HuH-7.5 (cell line): ENCODE measurements at places on chromosomes 1 and 21.

- DNase-seq = peak; percentile 75
Measured at GRCh38 chr1:24321697-24322469, 2.7 kb downstream of the GRHL3 start.

- DNase-seq = peak; percentile 76
Measured at GRCh38 chr1:55215194-55216021, at the start of gene USP24. Gene USP24, minus strand, starts transcription at chr1:55215364. Its CDS starts 251 bp downstream, at chr1:55215113.

- DNase-seq = peak; percentile 29
Measured at GRCh38 chr1:20666804-20667203, 5.6 kb upstream of the DDOST start.

DNA sequence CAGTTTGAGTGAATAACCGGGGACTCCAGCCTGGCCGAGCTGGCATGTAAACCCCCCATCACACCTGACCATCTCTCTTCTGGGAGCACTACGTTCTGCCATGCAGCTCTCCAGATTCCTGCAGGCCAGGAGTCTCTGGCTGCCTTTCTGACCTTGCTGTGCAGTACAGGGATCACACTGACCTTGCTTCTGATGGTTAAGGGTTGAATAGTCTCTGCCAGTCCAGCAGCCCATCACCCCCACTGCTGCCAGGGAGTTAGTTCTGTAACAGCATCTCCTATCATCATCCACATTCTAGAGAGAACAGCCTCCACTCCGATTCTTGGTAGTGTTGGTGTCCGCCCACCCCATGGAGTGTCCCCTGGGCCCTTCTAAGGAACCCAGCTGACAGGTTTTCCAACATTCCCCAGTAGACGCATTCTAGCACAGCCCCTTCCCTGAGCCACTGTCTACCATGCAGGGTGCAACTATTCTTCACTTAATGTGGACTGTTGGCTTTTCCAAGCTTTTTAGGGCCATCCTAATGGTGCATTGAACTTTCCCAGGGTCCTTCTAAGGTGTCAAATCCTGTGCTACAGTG, 109.8 kb downstream of the RIPK4 start:
- no peak for DNase-seq

DNA sequence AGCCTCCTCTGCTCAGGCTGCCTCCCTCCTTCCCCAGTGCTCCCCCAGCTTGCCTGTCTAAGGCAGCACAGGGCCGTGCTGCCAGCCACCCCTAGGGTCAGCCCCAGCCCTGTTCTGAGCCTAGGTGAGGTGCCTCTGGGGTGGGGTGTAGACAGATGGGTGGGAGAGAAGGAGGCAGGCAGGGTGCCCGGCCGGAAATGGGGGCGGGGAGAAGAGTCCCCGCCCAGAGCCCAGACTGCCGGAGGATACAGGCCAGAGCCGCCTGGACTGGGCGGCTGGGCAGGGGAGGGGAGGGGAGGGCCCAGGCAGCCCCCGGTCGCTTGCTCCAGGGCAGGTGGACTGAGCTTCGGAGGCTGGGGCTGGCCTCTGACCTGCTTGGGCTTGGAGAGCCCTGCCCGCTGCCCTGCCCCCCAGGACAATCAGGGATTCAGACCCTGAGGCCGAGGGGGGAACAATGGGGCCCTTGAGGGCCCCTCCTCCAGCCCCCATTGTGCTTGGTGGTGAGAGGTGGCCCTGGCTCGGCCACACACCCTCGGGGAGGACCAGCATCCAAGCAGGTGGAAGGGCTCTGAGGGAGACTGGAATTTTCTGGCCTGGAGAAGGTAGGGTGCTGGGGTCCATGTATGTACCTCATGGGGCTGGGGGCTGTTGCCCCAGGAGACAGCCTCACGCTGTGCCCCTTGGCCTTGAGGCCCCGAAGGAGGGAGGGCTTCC, at the start of gene GJC2:
TSS of gene GJC2 (plus strand) at position 525 of the 714 bp plus-strand sequence. CDS start 7,829 bp downstream, outside the sequence.
- peak; percentile 18 for DNase-seq

DNA sequence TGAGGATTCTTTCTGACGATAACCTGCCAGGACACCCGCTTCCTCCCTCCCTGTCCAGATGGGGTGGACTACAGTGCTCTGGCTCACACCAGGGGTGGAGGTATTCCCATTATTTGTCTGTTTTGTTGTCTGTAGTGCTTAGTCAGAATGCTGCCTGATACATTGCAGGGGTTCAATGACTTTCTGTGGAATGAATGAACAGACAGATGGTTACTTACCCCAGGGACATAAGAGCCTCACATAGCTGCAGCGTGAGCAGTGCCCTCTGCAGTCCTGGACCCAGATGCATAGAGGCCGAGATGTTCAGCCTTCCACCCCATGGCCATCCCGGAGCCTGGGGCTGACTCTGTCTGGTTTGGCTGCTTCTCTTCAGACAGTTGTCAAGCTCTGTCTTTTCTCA, 13.0 kb upstream of the F3 start:
- DNase-seq = no peak

GRCh38 chr1:77673030-77673429, 9.4 kb downstream of the ZZZ3 start:
- DNase-seq = no peak

DNA sequence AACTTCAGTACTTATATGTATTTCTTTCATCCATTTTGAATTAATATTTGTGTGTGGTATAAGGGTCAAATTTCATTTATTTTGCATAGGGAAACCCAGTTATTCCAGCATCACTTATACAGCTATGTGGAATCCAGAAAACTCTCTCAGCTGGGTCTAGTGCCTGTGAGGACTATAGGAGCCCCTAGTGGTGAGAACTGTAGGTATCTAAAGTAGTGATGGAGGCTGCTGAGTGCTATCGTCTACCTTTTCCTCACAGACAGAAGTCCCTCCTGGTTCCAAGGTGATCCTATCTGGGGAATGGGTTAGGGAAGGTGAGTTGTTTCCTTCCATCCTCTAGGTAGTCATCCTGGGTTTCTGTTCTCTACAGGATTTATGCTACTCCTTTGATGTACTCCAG, 352.0 kb upstream of the C1orf87 start:
- no peak for DNase-seq

DNA sequence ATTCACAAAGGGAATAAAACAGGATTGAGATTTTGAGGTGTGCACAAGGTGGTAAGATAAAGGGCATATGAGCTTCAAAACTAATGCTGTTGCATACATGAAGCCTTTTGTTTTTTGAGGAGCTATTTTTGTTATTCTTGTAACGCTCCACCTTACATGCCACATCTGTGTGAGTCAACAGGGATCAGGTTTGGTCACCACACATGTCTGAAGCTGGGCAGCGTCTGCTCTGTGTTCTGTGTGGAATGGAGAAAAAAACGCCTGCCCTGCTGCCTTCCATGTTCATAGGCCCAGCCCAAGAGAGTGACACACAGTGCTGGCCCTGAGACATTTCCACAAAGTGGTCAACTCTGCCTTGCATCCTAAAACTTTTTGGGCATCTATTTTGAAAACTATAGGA, 67.7 kb downstream of the MPZL1 start:
- DNase-seq = no peak

GRCh38 chr1:202276920-202277319, 64.8 kb downstream of the UBE2T start:
- no peak for DNase-seq

- DNase-seq = no peak
Measured at GRCh38 chr1:67166196-67166595, at the start of gene IL23R. Gene IL23R, plus strand, starts transcription at chr1:67166454. Its CDS starts 1,667 bp downstream, at chr1:67168121.

- DNase-seq = no peak
Measured at GRCh38 chr1:194068446-194069167, 882.2 kb upstream of the B3GALT2 start.

DNA sequence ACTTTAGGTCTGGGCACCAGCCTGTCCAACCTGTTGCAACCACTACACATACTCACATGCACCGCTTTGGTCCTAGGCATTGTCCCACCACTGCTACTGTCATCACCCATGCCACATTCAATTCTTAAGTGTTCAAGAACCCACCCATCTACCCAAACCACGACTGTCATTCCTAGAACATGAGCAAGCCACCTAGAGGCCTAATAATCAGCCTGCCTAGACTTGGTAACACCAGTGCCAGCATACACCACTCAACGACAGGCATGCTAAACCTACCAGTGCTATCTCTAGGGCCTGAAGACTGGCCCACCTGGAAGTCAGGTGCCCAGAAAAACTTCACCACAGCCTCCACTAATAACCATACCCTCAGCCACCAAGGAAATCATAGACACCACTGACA, 532.8 kb upstream of the DEPDC1 start:
- no peak for DNase-seq

DNA sequence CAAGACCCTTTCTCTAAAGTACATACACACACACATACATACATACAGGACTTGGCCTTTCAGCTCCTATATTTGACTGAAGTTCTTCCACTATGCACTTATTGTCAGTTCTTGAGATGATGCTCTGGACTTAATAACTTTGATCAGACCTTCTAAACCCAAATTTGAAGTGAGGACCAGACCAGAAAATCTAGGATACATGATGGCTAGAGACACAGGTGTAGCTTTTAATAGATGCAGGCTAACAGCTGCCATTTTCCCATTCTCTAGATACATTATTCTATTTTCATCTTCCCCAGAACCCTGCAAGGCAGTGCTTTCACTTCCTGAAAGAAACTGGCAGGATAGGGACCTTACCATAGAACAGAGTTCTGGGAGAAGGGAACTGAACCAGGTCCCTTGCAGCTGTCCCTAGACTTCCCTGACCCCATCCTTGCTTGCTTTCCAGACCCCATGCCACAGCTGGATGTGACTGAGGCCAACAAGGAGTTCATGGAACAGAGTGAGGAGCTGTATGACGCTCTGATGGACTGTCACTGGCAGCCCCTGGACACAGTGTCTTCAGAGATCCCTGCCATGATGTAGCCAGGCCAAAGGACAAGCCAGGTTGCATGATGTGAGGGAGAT, 14.9 kb upstream of the RAB42 start:
- DNase-seq = no peak

DNA sequence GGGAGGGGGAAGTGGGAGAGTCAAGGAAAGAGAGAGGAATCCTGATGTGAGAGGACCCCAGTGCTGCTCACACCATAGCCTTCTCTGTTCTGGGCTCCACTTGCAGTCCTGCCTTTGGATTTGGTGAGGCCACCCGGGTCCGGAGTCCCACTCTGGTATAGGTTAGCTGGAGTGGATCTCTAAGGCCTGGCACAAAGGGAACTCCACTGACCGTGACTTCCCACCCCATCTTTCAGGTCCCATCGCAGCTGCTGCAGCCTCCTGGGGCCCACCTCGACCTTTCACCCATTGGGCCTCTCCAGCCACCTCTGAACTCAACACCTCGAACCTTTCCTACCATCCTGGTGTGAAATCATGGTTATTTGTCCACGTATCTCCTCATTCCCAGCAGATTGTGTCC, 324.4 kb downstream of the MATN1 start:
- DNase-seq = no peak

GRCh38 chr1:64769482-64769881, 24.6 kb downstream of the RAVER2 start:
- DNase-seq = no peak

DNA sequence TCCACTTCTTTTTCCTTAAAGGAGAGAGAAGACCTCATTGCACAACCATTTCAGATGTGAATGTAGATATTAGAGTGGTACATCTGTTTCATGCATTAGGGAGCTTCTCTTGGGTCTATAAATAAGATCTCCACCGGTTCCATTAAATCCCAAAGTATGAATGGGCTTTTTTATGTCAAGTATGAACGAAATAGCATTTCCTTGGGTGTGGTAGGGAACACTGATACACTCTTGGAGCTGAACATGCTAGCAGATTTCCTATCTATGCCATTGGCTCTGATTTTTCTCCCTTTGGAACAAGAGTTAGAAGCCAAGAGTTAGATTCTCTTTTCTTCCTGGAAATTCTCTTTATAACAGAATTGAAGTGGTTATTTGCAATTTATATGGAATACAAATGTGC, 245.6 kb upstream of the ADAMTS5 start:
- DNase-seq = no peak

GRCh38 chr1:62746086-62746808, 37.7 kb upstream of the ATG4C start:
- DNase-seq = peak; percentile 22

GRCh38 chr1:66416295-66416694, 117.7 kb upstream of the SGIP1 start:
- DNase-seq = no peak

DNA sequence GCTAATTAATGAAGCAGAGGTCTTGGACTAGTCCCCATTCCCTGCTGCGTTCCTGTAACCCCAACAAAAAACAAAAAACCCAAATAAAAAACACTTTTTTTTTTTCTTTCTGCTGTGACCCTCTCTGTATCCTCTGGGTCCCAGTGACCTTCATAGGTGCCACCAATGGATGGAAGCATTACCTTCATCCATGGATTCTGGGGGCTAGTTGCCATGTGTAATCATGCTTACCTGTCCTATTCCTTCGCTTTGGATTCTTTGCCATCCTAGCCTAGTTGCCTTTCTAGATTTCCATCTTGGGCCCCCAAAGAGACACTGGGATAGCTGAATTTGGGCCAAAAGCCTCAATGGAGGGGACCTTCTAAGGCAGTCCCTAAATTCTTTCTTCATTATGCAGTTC, 1208.7 kb downstream of the BRINP3 start:
- DNase-seq = no peak

- no peak for DNase-seq
Measured at GRCh38 chr1:25019337-25020172, 89.5 kb upstream of the RUNX3 start.

GRCh38 chr21:41907496-41908258, 28.5 kb upstream of the PRDM15 start:
- DNase-seq = no peak

DNA sequence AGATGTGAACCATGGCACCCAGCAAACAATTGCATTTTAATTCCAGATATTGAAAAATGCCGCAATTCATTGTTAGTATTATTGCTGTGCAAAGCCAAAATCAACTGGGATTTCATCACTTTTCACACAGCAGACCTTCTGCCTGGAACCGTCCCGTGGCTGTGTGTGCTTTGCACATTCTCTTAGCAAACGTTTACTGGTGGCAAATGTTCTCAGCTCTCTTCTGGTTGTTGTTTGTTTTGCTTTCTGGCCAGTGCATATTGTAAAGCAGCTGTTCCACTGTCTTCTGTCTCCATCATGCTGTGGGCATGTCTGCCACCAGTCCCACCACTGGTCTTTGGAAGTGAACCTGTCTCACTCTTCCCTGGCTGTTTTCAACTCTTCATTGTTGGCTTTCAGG, 19.8 kb upstream of the TTLL10 start:
- no peak for DNase-seq

DNA sequence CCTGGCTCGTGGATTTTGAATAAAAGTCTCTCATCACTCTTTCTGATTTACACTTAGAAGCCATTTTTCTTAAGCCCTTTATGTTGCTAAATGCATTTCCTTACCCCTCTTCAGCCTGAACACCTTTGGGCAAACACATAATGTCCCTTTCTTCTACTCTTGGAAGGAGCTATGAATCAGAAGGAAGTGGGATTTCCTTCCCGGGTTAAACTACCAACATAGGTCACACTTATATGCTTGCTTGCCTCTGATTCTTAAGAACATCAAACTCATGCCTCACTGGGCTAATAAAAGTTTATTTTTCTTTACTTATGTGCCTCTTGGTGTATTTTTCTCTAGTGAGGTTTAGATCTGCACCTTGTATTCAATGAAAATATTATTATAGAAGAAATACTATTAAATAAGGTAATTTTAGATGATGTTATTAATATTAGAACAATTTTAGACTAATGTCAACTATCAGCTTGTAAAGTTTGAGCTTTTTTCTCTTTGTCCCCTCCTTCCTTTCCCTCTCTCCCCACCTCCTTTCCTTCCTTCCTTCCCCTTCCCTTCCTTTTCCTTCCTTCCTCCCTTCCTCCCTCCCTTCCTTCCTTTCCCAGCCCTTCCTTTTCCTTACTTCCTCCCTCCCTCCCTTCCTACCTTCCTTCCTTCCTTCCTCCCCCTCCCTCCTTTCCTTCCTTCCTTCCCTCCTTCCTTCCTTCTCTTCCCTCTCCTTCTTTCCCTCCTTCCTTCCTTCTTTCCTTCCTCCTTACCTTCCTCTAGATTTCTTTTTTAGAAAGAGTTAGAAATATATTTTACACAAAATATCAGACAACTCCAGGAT, 66.5 kb upstream of the KCNJ6 start:
- DNase-seq = no peak
